ENCODE measurements at places on chromosomes 16 and 17.

GRCh38 chr17:9821921-9822320 lies at the start of gene GSG1L2:
TSS of gene GSG1L2 (minus strand) at chr17:9822079. CDS start at chr17:9822071, 8 bp downstream.
- DNase-seq, result no peak

- DNase-seq, result no peak
Observed at GRCh38 chr17:7466639-7467341, 12.6 kb downstream of the ZBTB4 start.

- no peak for DNase-seq
Observed at GRCh38 chr16:68472581-68472980, 24.3 kb upstream of the SMPD3 start.

- no peak for DNase-seq
Observed at GRCh38 chr17:81664051-81664470, 2.3 kb downstream of the OXLD1 start.

GRCh38 chr17:15382914-15383313 lies 41.5 kb upstream of the TEKT3 start:
- no peak for DNase-seq

DNA sequence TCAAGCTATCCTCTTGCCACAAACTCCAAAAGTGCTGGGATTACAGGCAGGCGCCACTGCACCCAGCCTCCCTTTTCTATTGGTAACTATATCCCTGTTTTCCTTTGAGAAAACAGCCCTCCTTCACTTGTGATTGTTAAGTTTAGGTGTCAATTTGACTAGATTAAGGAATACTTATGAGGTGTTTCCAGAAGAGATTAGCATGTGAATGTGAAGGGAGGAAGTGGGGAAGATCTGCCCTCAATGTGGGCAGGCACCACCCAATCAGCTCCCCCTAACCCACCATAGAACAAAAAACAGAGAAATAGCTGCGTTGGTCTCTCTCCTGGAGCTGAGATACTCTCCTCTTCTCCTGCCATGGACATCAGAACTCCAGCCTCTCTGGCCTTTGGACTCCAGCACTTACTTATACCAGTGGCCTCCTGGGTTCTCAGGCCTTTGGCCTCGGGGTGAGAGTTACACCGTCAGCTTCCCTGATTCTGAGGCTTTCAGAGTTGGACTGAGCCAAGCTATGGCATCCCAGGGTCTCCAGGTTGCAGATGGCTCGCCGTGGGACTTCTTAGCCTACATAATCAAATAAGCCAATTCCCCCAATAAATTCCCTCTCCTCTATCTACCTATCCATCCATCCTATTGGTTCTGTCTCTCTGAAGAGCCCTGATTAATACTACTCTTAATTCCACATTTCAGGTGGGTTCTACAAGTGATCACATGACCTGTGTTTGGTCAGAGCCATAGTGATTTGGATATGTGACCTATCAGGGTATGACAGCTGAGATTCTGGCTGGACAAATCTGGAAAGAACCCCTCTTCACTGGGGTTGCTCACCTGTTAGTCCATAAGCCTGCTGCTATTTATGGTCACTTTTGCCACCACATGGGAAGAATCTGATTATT lies 12.0 kb upstream of the STAT3 start:
- DNase-seq, result no peak

- no peak for DNase-seq
Observed at GRCh38 chr17:29109477-29110371, 66.8 kb downstream of the PIPOX start.

GRCh38 chr17:1179112-1179817 lies 516 bp downstream of the ABR start:
- no peak for DNase-seq

DNA sequence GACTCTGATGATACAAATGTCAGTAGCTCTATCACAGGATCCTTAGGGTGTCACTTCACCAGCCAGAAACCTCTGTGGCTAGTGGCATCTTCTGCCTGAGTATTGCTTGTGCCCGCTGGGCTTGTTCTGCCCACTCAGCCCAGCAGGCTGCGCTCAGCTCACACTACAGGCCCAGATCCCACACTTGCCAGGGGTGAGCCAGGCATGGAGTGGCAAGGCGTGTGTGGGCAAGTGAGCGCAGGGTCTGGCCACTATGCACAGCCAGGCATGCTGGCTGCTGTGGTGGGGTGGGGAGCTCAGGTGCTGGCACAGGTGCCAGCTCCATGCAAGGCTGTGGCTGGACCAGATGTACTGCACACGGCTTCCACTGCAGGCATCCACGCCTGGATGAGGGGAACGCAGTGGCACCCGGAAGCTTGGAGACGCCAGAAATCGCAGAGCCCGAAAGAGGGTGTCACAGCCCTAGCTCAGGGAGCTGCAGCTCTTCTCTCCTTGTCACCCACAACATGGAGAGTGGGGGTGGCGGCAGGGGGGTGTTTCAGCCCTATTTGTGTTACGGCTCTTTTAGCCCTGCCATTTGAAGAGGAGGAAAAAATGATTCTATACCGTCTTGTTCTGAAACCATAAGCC lies 10.2 kb downstream of the CFAP97D1 start:
- no peak for DNase-seq

DNA sequence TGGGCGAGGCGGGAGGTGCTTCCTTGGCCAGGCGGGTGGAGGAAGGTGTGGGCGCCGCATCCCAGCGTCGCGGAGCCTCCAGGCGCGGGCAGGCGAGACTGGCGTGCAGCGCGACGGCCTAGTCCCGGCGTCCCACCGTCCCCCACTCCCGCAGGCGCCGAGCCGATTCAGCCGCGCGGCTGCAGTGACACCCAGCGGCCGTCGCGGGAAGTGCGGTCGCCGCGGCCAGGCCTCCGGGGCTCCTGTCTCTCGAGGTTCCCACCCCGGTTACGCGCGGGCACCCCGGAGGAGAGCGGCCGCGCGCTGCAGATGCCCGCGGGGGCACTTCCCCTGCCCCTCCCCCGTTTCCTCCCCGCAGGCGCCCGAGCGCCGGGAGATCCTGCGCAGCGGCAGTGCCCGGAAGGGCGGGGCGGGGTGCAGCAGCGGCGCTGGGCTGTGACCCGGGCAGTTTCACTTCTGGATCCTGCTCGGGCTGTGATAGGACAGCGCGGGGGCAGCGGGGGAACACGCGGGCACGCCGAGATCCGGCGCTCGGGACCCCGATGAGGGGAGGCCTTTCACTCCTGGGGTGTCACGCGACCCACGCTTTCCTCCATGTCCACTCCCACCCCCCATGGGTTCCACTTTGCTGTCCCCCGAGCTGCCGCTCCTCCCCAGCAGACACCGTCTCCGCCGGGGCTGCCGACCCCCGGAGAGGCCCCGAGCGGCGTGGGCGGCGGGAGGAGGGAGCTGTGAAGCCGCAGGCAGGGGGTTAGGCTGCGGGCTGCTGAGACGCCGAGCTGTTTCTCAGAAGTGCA lies 16.6 kb downstream of the GRB7 start:
- DNase-seq, result peak; percentile 98
